ENCODE measurements at places on chromosomes 4 and X.

DNA sequence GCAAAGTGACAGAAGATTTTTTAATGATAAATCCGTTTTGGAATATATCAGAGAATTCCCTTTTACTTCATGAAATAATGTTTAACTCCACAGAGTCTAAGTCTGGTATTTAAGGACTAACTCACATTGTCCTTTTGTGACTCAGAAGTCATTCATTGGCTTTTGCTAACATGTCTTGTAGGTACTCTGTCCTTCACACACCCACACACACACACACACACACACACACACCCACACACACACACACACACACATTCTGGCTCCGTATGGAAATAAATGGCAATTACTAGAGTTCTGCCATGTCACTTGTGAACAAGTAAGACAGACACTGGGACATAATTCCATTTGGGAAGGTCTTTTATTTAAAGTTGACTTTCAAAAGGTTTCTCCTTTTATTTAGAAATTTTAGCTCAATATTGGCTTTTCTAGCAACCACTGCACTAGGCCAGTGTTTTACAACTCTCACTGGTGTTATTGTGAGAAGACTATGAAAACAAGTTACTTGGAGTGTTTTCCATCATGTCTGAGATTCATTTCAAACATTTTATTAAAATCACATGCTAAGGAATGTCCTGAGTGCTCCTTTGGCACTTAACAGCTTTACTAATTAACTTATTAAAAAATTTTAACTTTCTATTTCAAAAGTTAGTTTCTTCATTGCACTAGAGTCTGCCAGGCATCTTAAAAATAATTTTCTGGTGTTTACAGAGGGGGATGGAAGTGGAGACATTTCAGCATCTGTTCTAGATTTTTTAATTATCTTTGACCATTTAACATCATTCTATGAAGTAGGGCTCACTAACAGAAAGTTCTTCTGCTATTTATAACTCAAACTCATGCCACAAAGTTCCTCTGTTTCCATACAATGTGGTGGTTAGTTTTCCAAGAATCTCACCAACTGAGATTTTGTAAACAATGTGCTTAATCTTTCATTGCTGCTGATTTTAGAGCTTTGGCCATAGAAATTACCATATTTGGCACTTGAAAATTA, 240.3 kb upstream of the GPC4 start:
- no peak for DNase-seq

- DNase-seq = no peak
These were observed 38.5 kb downstream of the LRP2BP start for GRCh38 chr4:185357211-185357610.

GRCh38 chr4:825971-826330, at the start of gene CPLX1:
TSS of gene CPLX1 (minus strand) at chr4:826129. CDS start at chr4:824522, 1,607 bp downstream.
- no peak for DNase-seq

DNA sequence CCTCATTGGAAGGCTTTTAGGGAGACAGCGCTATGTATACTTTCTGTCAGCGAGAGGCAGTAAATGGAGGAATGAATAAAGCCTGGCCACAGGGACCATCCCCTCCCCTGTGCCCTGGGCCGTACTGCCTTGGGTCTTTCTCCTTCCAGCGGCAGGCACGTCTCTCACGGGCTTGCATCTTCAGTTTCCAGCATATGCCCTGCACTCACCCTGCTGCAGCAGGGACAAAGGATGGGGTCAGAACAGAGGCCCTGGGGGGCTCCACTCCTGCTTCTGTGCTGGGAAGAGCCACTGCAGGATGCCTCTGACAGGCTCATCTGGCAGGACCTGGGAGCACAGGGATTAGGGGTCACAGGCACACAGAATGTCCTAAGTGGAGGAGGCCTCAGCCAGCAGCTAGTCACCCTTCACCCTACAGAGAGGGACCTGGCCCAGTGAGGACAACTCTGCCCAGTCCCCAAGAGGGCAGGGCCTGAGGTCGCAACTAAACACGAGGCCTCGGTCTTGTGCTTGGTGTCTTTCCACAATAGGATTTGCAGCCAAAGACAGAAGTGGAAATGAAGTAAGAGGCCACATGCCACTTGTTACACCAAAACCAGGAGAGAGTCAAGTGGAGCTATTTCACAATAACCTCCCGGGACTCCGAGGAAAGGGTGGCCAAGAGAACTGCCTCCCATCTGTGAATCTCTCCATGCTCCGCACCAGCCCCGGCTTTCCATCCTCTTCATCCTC, 150.8 kb downstream of the AFAP1 start:
- DNase-seq = no peak

GRCh38 chrX:30060718-30061117, 154.6 kb upstream of the MAGEB2 start:
- DNase-seq = no peak

DNA sequence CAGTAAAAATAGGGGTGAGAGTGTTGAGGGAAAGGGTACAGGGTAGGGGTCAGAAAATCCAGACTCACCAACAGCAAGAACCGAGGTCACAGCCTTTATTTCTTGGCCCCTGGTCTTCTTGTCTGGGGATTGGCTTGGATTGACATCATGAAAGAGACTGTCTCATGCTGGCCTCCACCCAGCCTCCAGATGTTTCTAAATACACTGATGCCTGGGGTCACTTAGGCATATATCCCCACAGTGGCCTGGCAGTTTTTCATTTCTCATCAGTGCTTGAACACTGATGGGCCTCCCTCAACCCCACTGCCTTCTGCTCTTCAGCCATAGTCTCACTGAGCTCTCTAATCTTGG, 173.9 kb downstream of the RTL9 start:
- no peak for DNase-seq

DNA sequence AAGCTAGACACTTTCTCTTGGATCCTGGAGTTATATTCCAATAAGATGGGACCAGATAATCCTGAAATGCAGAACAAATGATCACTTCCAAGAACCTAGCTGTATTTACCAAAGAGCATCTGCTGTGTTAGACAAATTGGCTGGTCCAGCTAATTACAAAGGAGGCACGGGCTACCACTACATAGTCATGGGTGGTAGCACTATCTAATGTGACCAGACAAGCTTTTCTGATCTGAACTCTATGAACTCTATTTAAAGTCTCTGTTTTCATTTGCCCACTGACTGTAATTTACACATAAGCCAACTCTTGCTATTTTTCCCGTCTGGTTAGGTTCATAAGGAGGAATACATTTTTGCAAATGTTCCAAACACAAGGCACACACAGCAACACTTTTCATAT, 34.6 kb downstream of the LNX1 start:
- DNase-seq = no peak

DNA sequence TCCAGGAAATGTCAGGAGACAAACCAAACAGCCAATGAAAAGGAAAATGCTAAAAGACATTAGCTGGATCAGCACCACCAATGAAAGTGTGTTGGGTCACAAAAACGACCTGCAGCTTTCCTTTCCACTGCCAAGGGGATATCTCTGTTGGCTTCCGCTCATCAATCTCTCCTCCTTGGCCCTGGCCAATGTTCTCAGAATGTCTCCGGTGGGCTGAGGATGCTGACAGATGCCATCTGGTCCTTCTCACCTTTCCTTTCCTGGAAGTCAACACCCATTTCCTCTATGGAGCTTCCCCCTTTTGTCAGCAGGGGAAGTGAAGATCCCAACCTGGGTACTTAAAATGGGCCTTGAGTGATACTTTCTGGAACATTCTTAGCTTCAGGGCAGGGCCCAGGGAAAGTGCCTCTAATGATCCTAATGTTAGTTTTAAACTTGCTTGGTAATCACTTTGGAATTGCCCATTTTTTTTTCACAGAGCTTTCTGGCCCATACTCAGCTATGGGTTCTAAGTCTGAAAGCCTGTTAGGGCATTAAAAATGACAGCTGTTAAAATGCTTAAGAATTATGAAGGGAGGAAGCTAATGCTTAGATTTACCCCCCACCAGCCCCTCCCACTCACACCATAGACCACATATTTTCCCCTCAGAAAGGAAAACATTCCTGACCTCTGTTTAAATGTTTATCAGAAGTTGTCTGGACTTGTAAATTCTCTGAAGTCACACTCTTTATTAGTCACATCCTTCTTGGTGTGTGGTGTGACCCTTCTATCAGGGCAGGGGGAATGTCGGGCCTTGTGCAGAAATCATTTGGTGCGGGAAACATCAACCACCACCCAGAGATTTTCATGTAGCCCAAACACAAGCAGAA, 29.2 kb downstream of the IGFBP7 start:
- no peak for DNase-seq

DNA sequence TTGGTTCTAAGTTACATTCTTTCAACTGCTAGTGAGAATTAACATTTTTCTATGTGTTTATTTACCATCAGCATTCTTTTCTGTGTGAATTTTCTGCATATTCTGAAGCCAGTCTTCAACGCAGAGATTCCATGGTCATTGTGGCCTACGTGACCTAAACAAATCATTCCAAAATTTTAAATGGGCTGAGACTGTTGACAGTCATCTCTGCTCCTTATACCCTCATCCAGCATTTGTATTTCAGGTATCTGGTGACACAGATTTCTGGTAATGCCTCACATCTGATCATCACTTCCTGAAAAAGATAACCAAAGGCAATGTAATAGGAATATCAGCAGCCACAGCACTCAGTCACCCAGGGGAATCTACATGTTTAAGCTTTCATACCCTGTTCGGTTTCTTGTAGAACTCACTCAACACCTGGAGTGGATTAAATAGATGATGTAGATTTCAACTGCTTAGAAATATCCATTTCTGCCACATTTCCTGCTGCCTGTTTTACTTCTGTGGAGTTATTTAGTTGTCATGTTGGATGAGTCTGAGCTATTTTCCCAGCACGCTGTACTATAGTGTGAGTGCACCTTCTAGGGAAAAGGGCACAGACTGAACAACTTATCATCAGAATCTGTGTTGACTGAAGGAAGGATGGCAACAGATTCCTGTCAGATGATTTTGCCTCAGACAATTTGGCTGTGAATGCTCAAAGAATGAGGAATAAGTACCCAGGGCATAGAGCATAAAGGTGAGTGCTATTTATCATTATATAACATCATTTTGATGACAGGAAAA, 73.0 kb upstream of the HPGD start:
- no peak for DNase-seq

GRCh38 chr4:27040356-27040755, 179.7 kb downstream of the STIM2 start:
- DNase-seq = no peak

DNA sequence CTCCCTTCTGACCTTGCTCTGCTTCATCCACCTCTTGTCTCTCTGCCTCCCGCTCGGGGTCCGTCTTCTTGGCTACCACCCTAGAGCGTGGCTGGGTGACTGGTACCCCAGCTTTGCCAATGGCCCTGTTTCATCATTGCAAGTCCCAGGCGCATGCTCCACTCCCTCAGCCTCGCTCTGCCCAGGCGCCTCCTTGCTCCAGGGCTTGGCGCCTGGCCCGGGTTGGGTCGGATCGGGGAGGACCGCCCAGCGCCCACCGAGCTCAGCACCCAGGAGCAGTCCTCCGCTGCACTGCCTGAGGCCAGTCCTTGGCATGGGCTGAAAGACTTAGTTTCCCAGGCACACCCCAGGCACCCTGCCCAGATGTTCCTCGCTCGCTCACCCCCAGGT, 577 bp downstream of the BGN start:
- no peak for DNase-seq

- DNase-seq = no peak
These were observed 345.4 kb downstream of the STIM2 start for GRCh38 chr4:27206009-27206408.

DNA sequence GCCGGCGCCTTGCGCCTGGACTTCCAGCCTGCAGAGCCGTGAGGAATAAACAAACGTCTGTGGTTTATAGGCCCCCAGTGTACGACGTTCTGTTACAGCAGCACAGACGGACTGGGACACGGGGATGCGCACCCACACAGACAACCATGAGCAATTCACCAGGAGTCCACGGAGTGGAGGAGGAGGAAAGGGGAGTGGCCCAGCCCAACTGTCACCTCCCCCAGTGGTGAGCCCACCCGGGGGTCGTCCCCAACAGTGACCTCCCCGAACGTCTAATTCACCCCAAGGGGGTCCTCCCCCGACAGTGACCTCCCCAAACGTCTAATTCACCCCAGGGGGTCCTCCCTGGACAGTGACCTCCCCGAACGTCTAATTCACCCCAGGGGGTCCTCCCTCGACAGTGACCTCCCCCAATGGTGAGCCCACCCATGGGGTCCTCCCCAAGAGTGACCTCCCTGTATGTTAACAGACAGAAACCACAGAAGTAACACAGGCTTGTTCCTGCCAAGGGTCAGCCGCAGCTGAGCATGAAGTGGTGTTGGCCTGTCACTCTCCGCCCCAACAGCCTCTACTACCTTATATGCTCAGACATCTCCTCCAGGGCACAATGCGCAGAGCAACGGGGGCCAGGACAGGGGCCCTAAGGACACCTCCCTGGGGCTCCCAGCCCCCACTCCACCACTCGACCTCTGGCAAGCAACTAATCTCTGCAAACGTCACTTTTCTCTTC, 6.2 kb downstream of the GAK start:
- DNase-seq = no peak

DNA sequence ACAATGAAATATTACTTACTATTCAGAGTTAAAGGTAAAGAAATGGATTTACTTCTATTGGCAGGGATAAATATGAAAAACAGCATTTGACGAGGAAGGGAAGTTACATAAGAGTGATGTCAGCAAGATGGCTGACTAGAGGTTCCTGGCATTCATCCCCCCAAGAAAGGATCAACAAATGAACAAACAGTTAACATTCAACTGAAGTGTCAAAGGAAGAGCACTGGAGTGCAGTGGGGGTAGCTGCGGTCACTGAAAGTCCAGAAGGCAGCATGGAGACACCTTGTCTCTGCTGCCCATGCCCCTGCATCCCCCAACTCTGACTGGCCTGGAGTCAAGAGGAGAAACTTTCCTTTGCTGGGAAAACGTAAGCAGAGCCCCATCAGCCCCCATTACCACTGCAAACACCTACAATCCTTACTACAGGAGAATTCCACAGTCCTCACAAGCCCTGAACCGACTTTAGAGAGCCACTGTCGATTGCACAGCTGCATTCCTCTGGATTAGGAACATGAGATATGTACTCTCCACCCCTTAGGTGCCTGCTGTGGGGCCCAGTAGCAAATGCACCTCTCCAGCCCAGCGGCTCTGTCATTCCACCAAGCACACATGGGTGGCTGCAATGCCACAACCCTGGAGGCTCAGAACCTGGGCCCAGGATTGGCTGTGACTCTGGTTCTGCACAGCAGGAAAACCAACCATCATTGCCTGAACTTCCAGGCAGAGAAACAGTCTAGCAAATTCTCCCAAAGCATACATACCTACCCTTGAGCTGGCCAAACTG, 79.5 kb downstream of the CBR4 start:
- DNase-seq = no peak

DNA sequence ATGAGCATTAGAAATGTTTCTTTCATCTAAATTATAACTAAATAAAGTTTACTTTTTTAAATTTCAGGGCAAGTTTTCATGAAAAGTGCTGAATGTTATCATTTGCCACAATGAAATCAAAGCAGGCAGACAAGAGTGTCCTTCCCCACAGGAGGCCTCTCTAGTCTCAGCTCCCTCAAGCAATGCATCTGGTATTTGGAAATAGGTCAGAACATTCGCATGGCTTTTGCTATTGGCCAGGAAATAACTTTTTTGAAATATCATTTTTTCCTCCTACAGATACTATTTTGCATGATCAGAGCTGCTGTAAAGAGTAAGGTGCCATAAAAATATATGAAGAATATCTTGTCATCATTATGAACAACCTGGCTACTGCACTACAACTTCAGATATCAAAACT, 41.1 kb downstream of the MAD2L1 start:
- no peak for DNase-seq

- no peak for DNase-seq
These were observed 36.8 kb downstream of the ING2 start for GRCh38 chr4:183541752-183542040.

- no peak for DNase-seq
These were observed 244.8 kb upstream of the PSAPL1 start for GRCh38 chr4:7679406-7680040.
